Brain (organoid and tissue), 16 donors: ENCODE measurements at places on chromosomes 12 and 14. TPM values are rescaled to one million over a fixed set of nuclear protein-coding genes. Genes with fewer than 3 reads are reported as not detected.

The TAS2R43 gene
- not detected for polyA plus RNA-seq

The OR6C3 gene
- not detected for polyA plus RNA-seq

The BEGAIN gene
- polyA plus RNA-seq: 19.3 TPM

The LRRC43 gene
- 1.7 TPM for polyA plus RNA-seq

The TMEM260 gene
- 8.4 TPM for polyA plus RNA-seq

The CHGA gene
- polyA plus RNA-seq: 1,071 TPM

The MANSC4 gene
- polyA plus RNA-seq: not detected

The KCNH3 gene
- 30.6 TPM for polyA plus RNA-seq

- no peak for DNase-seq
Observed at GRCh38 chr14:34951286-34951685, 31.5 kb upstream of the SRP54 start.

DNA sequence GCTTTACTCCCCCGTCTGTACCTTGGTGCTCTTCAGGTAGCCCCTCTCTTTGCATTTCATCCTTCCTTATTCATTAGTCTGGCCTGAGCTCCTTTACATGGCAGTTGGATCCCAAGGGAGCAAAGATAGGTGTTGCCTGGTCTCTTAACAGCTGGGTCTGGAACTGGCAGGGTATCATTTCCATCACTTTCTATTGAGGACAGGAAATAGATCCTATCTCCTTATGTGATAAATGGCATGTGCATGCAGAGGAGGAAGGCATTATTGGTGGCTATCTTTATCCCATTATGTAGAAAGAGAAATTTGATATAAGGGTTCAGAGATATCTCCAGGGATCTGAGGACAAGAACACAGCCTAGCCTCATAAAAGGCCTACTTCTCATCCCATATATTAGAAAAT is 54.6 kb upstream of the OAS1 start:
- DNase-seq: no peak

DNA sequence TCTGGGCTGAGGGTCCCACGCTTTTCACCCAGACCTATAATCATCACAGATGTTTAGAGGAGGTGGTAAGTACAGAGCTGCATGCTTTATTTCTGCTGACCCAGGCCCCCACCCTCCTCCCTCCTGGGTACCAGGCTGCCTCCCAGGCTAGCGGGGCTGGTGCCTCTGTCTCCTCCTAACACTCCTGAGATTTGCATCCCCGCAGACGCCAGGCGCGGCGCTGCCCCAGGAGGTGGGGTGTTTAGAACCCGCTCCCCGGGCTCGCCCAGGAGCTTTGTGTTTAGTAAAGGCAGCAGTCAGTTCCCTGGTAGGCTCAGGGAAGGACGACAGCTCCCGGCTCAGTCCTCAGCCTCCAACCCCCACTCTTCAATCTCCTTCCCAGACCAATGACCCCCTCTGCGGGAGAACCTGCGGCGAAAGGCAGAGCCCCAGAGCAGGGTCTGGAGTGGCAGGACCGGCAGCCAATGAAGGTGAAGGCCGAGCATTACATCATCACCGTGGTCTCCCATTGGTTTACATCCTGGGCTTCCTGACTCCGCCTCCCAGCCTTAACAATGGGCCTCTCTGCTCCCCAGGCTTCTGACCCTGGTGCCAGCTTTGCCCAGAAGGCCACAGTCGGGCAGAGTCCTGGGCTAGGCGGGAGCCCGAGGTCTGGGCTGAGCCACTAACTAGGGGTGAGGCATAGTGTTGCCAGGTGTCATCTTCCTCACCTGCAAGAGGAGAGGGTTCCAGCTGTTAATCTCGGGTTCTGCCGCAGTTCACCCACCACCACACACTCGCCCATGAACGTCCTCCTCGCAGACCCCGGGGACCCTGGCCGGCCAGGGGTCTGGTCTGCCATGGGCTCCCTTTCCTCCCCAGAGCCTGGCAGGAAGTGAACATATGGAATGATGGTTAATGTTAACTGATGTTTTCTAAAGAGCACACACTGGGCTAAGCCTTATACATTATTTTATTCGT is 57.5 kb downstream of the CALM1 start:
- DNase-seq: peak; percentile 99

GRCh38 chr14:95088665-95089064 is 68.7 kb downstream of the DICER1 start:
- no peak for DNase-seq

GRCh38 chr12:52434760-52435530 is 774 bp upstream of the KRT75 start:
- DNase-seq: no peak

- no peak for DNase-seq
Observed at GRCh38 chr14:31590206-31590605, 29.0 kb downstream of the NUBPL start.

- no peak for DNase-seq
Observed at GRCh38 chr12:123149501-123150274, 1.2 kb downstream of the PITPNM2 start.

DNA sequence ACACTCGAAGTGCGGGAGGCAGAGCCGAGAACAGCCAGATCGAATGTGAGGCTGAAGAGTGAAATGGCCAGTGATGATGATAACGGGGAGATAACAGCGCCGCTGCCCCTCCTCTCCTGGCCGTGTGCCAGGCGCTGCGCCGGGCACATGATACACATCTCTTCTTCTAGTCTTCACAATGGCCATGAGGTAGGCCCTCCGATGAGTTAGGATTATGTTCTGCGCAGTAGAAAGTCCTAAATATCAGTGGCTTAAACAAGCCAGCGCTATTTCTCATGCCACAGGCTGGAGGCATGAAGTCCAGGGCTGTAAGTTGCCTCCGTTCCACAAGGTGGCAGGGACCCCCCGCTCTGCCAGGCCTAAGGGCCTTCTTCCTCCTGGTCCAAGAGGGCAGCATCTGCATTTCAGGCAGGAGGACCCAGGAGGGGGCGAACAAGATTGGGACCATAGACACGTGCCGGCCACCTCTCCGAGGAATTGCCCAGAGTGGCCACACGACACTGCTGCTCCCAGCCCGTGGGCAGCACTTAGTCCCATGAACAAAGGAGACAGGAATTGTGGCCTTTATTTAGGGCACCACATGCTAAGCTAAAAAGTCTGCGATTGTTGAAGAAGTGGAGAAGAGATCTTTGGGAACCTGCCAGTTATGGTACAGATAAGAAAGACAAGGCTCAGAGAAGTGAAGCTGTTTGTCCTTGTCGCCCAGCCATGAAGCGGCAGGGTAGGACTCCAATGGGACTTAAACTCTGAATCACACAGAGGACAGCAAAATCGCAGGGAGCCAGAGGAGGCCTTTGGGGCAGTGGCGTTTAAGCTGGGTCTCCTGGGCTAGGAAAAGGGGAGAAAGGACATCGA is 10.9 kb upstream of the HVCN1 start:
- no peak for DNase-seq

DNA sequence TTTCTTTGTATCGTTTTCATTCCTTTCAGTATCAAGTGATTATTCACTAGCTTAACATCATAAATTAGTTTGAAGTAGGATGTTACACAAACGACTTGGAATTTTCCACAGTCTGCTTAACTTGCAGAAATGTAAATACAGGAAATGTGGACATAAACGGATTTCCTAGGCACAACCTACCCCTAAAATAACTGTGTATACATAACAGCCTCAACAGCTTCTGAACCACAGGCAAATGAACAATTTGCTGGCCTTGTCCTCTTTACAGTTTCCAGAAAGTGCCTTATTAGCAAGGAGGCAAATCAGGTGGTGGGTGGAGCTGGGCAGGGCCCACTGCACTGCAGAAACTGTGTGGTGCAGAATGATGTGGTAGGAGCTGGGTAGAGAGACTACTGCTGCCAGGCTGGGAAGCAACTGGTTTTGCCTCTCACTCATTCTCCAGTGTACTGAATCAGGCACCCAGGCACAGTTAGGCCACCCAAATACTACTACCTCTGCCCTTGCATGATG is 14.1 kb downstream of the DRAM1 start:
- no peak for DNase-seq

GRCh38 chr12:88300931-88301330 is 158.8 kb downstream of the TMTC3 start:
- DNase-seq: no peak
